Right lobe of liver (tissue), 6 donors: ENCODE measurements at places on chromosomes 13 and 19. TPM values are rescaled to one million over a fixed set of nuclear protein-coding genes. Genes with fewer than 3 reads are reported as not detected.

- no peak for DNase-seq
Observed at GRCh38 chr19:48619692-48620585, 633 bp downstream of the SPHK2 start.

DNA sequence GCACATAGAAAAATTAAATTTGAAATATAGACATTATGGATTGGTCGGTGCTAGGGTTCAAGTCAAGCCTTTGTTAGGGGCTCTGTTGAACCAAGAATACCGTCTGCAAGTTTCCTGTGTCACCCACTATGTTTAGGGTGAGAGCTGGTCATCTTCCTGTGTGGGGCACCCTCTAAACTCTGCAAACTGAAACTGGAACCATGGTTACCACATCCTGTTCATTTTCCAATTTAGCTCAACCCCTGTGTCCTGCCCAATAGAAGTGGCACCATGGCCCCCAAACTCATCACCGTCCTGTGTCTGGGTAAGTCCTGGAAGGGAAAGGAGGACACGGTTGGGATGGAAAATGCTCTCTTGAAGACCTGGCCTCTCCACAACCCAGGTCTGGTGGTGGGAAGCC lies 29.9 kb downstream of the LAIR2 start:
- no peak for DNase-seq

The SYCN gene
- not detected for total RNA-seq

DNA sequence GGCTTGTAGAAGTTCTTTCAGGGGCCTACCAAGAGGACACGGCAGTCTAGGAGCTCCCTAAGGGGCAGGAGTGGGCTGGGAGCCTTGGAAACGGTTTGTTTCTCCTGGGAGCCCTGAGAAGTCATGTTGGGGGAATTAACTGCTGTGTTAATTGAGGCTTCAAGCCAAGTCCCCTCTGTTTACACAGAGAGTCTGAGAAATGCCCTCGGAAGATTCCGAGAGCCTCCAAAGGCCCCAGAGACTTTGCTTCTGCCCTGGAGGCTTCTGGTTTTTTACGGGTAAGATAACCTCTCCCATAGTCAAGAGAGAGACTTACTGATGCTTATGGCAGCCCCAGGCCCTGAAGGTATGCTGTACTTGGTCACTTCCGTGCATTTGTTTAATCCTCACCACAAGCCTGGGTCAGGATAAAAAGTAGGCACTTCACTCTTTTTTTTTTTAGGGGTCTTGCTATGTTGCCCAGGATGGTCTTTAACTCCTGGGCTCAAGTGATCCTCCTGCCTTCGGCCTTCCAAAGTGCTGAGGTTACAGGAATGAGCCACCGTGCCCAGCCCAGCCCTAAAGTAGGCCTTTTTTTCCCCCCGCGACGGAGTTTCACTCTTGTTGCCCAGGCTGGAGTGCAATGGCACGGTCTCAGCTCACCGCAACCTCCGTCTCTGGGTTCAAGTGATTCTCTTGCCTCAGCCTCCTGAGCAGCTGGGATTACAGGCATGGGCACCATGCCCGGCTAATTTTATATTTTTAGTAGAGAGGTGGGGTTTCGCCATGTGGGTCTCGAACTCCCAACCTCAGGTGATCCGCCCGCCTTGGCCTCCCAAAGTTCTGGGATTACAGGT lies 15.2 kb downstream of the IER2 start:
- no peak for DNase-seq

DNA sequence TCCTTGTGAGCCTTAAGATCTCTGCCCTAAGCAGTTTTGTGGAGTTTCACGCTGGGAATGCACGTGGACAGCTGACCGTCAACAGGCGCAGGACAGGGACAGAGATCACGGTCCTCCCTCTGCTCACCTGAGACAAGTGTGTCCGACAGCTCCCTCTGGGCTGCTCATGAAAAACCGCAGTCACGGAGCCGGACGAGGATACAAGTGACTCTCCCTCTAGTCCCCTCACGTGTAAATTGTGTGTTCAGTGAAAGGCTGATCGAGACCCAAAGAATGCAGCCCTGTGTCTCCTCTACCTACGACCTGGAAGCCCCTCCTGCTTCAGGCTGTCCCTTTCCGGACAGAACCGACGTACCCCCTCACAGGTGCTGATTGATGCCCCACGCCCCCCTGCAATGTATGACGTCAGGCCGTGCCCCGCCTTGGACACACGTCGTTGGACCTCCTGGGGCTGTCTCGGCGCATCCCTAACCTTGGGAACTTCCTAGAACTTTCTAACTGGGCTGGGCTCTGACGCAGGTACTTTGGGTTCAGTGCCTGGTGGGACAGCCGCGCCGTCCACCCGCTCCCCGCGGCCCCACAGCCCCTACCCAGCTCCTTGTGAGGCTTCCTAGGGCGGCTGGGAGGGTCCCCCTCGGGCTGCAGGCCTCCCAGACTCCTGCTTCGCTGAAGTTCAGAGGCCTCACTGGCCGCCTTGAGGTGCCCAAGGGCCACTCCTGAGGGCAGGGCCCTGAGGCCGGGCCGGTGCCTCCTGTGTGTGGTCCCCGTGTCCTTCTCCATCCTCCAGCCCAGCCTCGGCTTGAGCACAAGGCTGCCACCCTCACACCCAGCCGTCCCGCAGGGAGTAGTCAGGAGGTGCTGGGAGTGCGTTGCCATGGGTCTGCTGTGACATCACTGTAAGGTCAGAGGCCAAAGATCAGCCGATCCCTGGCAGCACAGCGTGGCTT lies at the start of gene C13orf46:
Gene C13orf46 (minus strand): TSS at position 859 of the 947 bp plus-strand sequence. CDS start 79 bp downstream, at position 780.
- peak; percentile 90 for DNase-seq

DNA sequence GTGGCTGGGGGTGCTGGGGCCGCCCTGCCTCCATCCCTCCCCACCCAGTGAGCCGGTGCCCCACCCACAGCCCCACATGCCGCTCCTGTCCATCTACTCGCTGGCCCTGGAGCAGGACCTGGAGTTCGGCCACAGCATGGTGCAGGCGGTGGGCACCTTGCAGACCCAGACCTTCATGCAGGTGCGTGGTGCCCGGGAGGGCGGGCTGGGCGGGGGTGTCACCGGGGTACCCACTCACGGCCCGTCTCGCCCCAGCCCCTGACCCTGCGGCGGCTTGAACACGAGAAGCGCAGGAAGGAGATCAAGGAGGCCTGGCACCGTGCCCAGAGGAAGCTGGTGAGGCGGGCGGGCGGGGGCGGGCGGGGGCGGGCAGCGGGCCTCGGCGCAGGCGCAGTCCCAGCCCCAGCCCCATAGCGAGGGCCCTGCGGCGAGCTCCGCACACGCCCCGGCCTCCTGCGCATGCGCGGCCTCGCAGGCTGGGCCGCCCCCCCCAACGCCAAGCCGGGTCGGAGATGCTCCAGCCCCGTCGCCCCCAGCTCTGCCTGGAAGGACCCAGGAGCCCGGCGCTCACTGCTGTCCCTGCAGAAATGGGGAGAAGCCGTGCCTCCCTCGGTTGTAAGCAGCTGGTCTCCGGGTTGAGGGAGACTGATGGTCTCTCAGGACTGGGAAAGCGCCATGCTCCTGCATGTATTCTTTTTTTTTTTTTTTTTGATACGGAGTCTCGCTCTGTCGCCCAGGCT lies 7.7 kb downstream of the ARHGAP45 start:
- DNase-seq = peak; percentile 83

DNA sequence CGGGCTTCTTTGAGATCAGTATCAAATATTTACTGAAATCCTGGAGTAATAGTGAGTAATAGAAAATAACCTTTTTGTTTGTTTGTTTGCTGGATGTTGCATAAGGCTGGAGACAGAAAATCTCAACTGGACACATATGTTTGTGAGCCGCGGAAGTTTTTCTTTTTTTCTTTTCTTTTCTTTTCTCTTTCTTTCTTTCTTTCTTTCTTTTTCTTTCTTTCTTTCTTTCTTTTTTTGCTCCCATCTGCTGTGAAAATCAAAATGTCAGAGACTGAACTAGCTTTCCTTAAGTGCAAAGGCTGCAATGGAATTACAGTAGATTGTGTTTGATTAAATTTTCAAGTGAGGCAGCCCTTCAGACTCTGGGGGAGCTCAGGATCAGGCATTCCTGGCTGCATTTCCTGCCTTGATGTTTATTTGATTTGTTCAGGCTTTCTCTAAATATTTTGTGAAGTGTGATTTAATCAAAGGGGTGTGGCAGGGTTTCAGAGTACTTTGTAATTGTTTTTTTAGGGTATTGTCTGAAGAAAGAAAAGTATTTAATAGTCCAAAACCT lies 319 bp downstream of the FRY start:
- DNase-seq = no peak

The SOX21 gene
- total RNA-seq = not detected

The ZNF444 gene
- total RNA-seq = 24.3 TPM

- DNase-seq = no peak
Observed at GRCh38 chr19:48491793-48492123, 19.9 kb downstream of the LMTK3 start.

- DNase-seq = no peak
Observed at GRCh38 chr13:38415233-38415632, 65.6 kb downstream of the UFM1 start.

The ZNF793 gene
- 0.37 TPM for total RNA-seq

DNA sequence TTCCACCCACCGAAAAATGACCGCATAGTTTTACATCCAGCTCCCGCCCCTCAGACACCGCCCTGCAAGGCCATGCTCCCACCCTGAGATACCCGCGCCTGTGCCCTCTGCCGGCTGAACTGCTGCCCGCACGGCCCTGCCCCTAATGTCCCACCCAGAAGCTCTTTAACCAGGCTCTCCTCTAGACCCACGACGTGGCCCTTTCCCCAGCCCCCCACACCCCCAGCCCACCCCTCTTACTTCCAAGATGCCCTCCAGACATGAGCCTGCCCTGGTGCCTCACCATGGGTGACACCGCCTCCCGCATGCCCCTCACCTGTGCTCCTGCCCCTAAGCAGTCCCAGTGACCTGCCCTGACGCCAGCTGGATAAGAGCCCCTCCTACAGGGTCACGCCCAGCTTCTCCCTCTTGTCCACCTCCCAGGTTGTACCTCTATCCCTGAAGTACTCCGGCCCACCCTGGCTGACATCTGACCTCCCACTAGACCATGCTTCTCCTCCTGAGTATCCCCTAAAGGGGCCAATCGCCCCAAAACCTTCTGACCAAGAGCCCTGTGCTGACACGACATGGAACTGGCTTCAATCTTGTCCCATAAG lies 51.2 kb downstream of the COLGALT1 start:
- no peak for DNase-seq
